Stomach (tissue), 19 donors: ENCODE measurements at places on chromosomes 5 and 9. TPM values are rescaled to one million over a fixed set of nuclear protein-coding genes. Genes with fewer than 3 reads are reported as not detected.

DNA sequence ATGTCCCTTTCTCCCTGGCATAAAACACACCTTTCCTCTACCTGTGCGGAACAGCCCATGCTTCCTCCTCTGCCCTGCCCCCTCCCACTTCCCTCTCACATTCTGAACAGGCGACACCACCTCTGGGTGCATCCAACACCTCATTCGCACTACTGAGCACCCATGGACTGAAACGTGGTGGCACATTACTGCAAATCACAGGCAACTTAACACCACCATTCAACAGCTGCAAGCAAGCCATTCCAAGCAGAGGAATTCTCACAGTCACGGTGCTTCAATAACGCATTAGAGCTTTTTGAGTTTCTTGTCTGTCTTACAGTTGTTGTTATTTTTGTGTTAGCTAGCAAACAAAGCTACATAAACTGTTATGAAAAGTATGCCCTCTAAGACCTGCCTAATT, 298.2 kb upstream of the TAS2R1 start:
- no peaks in the 10 kb centered on the region for H3K4me1 ChIP-seq
- no peaks in the 10 kb centered on the region for H3K36me3 ChIP-seq
- DNase-seq: no peak
- H3K4me3 ChIP-seq: no peak overlapping the region

Gene NIPAL4
- total RNA-seq: 5.8 TPM

- H3K4me3 ChIP-seq: no peak overlapping the region
- no peak for DNase-seq
- H3K27me3 ChIP-seq: no peaks in the 10 kb centered on the region
- no peaks in the 10 kb centered on the region for H3K36me3 ChIP-seq
- no peak overlapping the region for H3K27ac ChIP-seq
- H3K4me1 ChIP-seq: no peaks in the 10 kb centered on the region
Observed at GRCh38 chr5:73998489-73998888, 372.5 kb downstream of the ARHGEF28 start.

Gene CTSL
- 22.2 TPM for total RNA-seq

- H3K27me3 ChIP-seq: peaks cover 6% of the 10 kb centered on the region
- no peak for DNase-seq
- no peak overlapping the region for H3K27ac ChIP-seq
- H3K4me3 ChIP-seq: no peak overlapping the region
Observed at GRCh38 chr9:36941441-36941840, 92.6 kb downstream of the PAX5 start.

Gene CCDC183
- 7.5 TPM for total RNA-seq
